ENCODE measurements at places on chromosomes 2 and 18. TPM values are rescaled to one million over a fixed set of nuclear protein-coding genes. Genes with fewer than 3 reads are reported as not detected.

The LRP2 gene
- total RNA-seq: 2.9 TPM

The LCLAT1 gene
- 13.4 TPM for total RNA-seq

The CLEC4F gene
- 0.21 TPM for total RNA-seq

The AFTPH gene
- total RNA-seq: 12.8 TPM

The RNF144A gene
- 4.4 TPM for total RNA-seq

The DLX1 gene
- total RNA-seq: 0.16 TPM

The MYCN gene
- 0.53 TPM for total RNA-seq

The TUBB8B gene
- not detected for total RNA-seq

The SLC4A5 gene
- total RNA-seq: 1.2 TPM

The LHCGR gene
- total RNA-seq: 0.26 TPM

The KIF5C gene
- 1.1 TPM for total RNA-seq

The POTEI gene
- total RNA-seq: not detected

The PIEZO2 gene
- total RNA-seq: 2.1 TPM

DNA sequence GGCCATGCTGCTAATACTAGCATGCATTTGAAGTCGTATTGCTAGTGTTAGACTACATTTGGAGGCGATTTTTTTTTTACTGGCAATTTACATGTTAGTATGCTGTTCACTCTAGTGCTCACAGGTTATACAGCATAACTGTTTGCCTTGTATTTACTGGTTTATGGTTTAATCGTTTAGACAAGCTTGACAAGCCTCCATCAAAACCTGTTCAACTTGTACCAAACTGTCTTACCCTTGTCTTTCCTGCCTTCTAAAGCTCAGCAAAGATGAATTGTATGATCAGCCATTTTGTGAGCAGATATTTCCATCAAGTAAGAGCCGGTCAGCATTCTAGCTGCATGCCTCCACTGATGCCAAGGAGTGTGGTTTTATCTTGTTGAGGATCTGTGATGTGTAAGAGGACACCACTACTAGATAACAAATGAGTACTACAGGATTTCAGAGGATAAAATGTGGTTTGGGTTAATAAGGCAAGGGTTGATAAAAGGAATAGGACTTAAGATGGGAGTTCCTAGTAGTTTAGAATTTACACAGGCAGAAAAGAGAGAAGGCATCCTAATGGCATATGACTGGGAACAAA, 68.4 kb upstream of the ITM2C start:
- no peak for DNase-seq

DNA sequence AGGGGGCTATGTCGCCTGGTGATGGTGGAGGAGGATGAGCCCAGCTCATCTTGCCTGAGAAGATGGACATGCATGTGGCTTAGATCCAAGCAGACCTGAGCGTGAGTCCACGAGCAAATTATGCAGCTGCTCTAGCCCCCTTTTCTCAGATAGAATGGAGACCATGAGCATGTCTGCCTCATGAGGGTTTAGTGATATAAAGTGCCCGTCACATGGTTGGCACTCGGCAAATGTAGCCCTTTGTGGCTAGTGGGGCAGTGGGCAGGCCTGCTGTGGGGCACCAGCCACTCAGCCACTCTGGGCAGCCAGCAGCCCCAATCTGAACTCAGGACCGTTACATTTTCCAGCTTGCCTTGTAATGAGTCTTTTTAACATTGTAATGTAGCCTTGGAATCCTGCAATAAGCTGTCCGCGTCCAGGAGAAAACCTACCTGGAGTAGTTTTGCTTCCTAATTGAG, 92.1 kb upstream of the HS6ST1 start:
- no peak for DNase-seq

- no peak for DNase-seq
Measured at GRCh38 chr2:8548065-8548618, 133.7 kb upstream of the ID2 start.

DNA sequence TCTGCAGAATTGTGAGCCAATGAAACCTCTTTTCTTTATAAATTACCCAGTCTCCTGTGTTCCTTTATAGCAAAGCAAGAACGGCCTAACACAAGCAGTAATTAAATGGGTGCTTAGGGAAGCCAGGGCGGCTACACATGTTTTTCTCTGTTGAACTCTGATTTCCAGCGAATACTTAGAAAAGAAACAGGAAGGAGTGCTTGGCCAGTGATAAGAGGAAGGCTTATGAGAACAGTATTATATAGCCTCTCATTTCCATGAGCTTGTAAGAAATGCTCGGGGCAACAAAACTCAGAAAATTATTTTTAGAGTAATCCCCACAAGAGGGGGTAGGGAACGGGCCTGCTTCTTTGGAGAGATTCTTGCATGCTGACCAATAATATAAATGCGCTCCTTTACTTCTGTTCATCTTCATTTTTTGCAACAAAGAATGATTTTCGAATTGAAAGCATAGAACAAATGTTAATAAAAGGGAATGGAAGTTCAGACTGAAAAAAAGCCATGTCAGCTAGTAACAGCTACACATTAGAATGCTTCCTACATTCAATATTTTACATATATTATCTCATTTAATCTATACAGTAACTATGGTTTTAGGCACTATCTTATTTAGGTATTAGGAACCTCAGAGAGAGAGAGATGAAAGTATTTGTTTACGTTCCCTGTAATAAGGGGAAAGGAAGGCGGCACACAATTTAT, 49.7 kb upstream of the CCDC85A start:
- DNase-seq: no peak

GRCh38 chr2:218776488-218776887, 5.5 kb upstream of the CYP27A1 start:
- no peak for DNase-seq

- DNase-seq: no peak
Measured at GRCh38 chr2:210286123-210286680, 28.8 kb downstream of the MYL1 start.

GRCh38 chr2:65608466-65608865, 176.1 kb upstream of the SPRED2 start:
- no peak for DNase-seq

DNA sequence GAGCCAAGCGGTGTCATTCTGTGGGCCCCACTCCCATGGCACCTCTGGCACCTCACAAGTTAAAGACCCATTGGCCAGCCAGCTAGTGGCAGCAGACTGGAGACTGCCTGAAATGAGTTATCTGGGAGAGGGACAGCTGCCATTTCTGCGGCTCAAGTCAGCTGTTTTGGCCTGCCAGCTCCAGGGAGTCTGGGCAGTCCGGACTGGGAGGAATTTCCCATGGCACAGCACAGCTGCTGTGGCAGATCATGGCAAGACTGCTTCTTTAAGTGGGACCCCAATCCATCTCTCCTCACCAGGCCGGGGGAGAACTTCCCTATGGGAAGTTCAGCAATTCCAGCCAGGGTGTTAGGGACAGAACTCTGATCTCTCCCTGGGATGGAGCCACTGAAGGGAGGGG, 2187.6 kb upstream of the CELF4 start:
- no peak for DNase-seq

GRCh38 chr2:176370467-176371171, 101.4 kb downstream of the MTX2 start:
- DNase-seq: no peak

DNA sequence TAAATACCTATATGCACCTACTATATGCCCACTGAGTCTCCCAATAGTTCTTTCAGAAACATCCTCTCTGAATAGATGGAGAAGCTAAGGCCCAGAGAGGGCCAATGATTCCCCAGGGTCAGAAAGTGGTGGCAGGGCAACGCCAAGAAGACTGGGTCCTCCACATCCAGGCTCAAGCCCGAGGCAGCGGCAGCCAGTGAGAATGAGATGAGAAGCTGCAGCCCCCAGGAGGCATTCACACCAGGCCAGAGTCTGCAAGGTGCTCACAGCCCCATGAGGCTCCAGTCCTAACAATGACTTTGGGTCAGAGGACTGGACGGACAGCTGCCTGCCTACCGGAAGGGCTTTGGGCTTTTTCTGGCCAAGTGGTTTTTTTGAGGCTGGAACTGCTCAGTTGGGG, 3.5 kb downstream of the TEX261 start:
- DNase-seq: no peak

DNA sequence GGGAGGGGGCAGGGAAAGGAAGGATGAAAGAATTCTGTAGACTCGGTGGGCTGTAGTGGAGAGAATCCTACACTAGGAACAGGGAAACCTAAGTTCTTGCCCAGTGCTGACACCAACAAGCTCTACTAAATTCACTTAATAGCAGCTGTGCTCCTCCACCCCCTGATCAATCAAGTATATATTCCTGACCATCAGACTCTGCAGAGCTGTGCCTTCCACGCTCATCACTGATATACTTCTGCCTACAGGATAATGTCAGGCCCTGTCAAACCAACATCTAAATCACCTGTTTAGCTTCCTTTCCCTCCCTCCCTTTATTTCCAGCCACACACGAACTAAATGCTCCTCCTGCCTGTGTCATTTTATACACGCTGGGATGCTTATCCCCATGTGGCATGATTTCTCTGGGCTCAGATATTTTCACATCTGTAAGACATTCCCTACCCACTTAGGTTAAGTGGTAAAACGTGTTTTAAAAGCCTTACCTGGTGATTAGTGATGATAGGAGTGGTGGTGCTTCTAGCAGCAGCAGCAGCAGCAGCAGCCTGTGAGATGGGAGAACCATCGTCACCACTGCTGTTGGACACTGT, 301.9 kb downstream of the LRRTM1 start:
- no peak for DNase-seq

GRCh38 chr2:181780657-181781056, 100.3 kb upstream of the NEUROD1 start:
- no peak for DNase-seq

DNA sequence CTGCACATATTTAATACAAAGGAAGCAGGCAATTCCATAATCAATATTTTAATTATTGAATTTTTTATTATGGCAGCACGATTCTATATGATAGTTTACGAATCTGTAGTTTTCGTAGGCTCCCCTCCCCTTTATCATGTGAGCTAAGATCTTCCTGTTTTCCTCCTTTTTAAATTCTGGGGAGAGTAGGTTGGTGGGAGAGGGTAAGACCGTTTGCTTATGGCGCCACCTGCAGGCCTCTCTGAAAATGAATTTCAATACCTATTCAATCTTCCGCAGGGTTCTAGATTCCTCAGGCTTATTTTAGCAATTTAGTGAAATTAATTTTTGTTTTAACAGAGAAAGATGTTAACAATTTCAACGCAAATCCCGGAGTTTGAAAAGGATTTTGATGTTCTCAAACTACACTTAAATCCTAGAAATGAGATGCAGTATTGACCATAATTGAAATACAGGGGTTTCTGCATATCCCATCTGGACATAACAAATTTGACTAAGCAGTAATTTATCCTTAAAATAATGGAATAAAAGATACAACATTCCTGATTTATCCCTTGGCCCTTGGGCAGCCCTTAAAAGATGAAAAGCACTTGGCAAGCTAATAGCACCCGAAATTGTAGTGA, 12.8 kb upstream of the GBX2 start:
- DNase-seq: peak; percentile 58

DNA sequence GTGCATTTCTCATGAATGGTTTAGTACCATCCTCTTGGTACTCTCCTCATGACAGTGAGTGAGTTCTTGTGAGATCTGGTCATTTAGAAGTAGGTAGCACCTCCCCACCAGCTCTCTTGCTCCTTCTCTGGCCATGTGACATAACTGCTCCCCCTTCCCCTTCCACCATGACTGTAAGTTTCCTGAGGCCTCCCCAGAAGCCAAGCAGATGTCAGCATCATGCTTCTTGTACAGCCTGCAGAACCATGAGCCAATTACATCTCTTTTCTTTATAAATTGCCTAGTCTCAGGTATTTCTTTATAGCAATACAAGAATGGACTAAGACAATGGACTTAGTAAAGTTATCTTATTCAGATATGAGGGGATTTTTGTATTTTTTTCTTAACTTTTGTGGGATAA, 43.0 kb downstream of the FTCDNL1 start:
- DNase-seq: no peak

DNA sequence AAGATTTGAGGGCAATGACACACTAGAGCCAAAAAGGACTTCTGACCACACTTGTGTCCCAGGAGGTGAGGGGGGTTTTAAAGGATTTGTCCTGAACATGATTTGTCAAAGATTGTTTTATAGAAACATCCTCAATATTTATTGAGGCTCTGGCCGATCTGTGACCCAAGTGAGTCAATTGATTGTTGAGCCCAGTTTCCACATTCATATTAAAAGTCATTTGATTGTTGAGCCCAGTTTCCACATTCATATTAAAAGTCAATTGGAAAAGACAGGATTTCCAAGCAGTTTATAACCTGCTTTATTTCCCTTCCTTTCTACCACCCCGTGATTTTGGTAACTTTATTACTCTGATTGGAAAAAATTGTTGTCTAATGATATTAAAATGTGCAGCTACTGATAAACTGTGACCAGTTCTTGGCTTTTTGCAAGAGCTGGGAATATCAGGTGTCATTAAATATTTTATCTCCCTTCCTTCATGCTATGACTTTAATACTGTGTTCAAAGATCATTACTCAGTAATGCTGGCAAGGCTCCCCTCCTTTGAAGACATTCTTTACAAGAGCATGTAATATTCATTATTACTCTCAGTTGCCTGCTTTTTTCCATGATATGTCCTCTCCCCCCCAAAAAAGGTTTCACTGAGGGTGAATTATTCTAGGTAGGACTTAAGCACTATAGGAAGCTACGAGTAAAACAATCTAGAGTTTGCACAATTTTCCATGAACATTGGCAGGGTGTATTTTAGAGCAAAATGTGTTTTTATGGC, 75.3 kb downstream of the HRH4 start:
- no peak for DNase-seq

Data from left cardiac atrium (tissue), 4 donors.